ENCODE measurements at places on chromosomes 7 and 10.

GRCh38 chr7:924541-925231 is 29.8 kb downstream of the ADAP1 start:
- no peak for DNase-seq

DNA sequence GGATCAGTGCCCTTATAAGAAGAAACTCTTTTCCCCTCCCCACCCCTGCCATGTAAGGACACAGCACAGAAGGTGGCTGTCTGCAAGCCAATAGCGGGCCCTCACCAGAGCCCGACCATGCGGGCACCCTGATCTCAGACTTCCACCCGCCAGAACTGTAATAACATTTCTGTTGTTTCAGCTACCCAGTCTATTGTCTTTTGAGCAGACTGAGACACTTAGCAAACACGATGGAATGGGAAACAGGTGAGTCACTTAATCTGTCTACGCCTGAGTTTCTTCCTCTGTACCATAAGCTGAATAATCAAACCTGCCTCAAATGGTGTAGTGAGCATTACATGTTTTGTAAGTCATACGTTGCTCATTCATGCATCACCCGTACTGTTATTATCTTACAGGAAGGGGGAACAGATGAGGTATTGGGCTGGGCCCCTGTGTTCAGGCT is 58.2 kb downstream of the STRA8 start:
- no peak for DNase-seq

- DNase-seq = no peak
Observed at GRCh38 chr7:16460789-16461493, 4.6 kb downstream of the SOSTDC1 start.

DNA sequence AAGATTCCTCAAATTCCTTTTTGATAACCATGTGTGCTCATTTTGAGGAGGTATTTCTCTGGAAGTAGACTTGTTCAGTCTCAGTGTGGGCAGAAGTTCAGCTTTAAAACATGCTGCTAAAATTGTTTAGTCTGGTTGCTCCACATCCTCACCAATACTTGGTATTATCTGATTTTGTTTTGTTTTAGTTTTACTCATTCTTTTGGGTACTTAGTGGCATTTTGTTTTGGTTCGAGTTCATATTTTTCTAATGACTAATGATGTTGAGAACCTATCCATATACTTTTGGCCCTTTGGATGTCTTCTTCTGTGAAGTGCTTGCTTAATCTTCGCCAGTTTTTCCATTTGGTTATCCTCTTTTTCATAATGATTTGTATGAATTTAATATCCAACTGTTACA is 694.2 kb upstream of the FZD8 start:
- DNase-seq = no peak

DNA sequence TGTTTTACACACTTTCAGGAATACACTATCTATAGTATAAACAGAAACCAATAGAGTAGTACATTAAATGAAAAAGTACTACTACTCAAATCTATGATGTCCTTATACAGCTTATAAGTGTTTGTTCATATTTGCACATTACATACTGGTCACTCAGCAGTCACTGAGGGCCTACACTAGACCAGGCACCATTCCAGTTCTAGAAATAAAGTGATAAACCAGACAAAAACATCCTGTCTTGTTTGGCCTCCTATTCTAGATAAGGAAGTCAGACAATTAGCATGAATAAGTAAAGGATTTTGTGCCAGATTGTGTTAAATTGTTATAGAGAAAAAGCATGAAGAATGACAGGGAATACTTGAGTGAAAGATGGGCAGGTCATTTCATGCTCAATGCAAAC is 219.0 kb downstream of the CRPPA start:
- no peak for DNase-seq

- DNase-seq = peak; percentile 1
Observed at GRCh38 chr10:42996588-42996987, 80.3 kb upstream of the RET start.

GRCh38 chr7:7563269-7563668 is 3.4 kb upstream of the MIOS start:
- no peak for DNase-seq

- DNase-seq = no peak
Observed at GRCh38 chr7:46716926-46717325, 795.9 kb upstream of the IGFBP3 start.

- DNase-seq = no peak
Observed at GRCh38 chr10:102629661-102630614, 14.3 kb upstream of the TRIM8 start.

DNA sequence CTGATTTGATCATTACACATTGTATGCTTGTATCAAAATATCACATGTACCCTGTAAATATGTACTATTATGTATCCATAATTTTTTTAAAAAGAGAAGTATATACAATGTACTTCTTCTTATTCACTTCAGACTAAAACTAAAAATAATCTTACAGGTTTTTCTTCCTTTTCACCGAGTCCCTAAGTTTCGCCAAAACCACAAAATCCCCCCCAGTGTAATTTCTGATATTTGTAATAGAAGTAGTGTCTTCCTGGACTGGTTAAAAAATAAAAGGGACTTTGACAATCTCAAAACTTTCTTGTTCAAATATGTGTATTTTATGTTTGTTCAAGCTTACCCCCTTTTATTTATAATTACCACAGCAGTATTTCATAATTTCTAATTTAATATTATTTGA is 23.9 kb downstream of the EPC1 start:
- DNase-seq = no peak

DNA sequence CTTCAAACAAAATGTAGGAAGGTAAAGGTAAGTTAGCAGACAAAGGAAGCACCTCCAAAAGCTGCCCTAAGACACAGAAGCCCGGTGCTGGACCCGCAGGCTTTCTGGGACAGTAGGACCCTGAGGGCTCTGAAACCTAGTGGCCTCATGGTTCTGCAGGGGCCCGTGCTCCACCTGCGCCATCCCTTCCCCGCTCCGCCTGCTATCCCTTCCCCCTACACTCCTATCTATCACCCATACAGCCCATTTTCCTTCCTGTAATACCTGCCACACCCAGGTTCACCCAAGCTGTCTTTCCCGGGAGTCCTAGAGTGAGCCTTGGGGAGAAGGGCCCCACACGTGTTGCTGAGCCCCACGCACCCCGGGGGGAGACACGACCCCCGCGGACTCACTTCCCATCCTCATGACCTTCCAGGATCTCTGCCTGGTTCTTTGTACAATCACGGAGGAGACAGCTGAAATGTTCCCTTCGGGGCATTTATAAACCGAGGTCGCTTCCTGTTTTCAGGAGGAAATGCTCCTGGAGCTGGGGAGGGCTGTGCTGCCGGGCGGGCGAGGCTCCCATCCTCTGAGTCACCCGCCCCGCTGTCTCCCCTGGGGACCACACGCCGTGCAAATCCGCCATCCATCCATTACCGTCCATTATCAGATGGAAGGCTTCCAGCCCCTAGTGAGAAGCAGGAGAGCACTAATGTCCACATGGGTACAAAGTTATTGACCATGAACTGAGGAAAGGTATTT is 251.7 kb upstream of the PITRM1 start:
- no peak for DNase-seq

DNA sequence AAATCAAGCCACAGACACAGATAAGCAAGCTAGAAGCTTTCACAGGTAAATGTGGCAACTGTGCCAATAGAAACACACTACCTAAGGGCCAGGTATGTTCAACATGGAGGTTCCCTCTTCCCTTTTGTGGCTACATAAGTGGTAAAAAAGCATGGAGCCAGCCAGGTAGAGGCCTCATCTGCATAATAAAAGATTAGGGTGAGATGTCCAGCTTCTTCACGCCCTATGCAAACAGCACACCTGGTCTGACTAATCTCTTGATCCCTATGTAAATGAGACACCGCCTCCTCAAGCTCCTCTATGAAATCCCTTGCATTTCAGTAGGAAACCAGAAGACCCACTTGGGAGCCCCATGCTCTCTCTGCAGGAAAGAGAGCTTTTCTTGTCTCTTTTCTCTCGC is 282.2 kb downstream of the NEBL start:
- no peak for DNase-seq

All from frontal cortex (tissue), 4 donors.